ENCODE measurements at places on chromosomes 3 and 15.

- peak; percentile 67 for DNase-seq
Observed at GRCh38 chr3:51982352-51982837, 940 bp upstream of the ACY1 start.

GRCh38 chr3:41141433-41142167 is 57.7 kb upstream of the CTNNB1 start:
- no peak for DNase-seq

DNA sequence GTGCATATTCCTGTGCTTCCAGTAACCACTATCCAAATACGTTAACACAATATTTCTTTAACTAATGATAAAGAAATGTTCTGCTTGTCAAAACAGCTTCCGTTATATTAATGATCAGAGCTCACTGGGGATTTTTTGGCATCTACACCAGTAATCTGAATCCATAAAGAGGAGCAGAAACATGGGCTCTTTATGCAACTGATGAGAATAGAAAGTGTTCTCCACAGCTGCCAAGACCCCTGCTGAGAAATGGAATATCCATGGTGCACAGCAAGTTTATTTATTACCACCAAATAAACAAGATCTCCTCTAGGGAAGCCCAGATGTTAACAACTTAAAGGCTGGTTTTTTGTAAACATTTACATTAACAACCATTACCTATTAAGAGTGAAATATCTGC is 54.5 kb downstream of the ALDH1A2 start:
- DNase-seq = no peak

DNA sequence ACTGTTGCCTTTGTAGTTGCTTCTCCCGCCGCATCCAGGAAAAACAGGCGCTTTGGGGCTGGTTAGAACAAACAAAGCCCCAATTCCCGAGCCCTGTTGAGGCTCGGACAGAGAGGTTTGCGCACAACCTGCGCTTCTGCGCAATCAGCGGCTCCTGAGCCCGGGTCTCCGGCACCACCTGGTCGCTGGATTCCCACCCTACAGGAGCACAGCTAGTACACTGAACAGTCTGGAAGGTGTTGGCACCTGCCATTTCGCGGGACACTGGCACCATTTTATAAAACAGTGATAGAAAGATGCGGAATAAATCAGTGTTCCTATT is 13.8 kb downstream of the ZIC4 start:
- DNase-seq = no peak

DNA sequence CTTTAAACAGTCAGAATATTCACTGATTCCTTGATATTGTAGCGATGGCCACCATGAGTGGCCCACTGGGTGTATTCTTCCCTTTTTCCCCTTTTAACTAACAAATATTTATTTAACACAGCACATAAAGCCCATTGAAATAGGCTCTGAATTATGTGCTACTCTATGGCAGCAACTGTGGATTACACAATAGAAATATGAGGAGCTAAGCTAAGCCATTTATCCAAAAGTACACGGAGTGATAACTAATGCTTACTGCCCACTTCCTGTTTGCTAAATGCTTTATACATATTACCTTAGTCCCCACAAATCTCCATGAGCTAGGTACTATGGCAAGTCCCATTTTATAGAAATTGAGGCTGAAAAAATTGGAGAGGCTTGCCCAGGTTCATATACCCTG is 17.9 kb downstream of the ILDR1 start:
- no peak for DNase-seq

- no peak for DNase-seq
Observed at GRCh38 chr3:191197761-191198306, 1.2 kb upstream of the OSTN start.

GRCh38 chr3:60992395-60992794 is 258.9 kb downstream of the FHIT start:
- DNase-seq = no peak

DNA sequence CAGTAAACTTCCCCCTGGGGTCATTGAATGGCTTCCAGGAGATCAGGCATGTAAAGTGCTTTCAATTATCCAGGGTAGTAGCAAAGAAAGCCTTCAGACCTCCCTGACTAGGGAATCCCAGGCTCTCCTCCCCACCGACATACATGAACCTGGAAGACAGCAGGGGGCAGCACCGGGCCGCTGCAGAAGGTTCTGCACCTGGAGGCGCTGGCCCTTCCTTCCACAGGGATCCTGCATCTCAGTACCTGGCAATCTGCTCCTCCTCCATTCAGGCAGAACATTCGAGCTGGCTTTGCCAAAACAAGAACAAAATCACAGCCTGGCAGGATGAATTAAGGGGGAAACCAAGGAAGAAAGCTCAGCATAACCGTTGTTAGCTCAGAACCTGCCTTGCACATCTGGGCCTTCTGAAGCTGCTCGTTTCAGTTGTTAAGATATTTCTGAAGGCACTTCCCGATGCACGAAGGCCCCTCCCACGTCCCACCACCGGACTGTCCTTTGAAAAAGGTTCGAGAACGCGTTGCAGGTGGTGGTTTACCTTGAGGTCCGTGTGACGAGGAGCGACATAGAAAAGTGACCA is 237.7 kb downstream of the SLCO3A1 start:
- DNase-seq = no peak

- no peak for DNase-seq
Observed at GRCh38 chr3:124601190-124601589, 129.1 kb upstream of the UMPS start.

DNA sequence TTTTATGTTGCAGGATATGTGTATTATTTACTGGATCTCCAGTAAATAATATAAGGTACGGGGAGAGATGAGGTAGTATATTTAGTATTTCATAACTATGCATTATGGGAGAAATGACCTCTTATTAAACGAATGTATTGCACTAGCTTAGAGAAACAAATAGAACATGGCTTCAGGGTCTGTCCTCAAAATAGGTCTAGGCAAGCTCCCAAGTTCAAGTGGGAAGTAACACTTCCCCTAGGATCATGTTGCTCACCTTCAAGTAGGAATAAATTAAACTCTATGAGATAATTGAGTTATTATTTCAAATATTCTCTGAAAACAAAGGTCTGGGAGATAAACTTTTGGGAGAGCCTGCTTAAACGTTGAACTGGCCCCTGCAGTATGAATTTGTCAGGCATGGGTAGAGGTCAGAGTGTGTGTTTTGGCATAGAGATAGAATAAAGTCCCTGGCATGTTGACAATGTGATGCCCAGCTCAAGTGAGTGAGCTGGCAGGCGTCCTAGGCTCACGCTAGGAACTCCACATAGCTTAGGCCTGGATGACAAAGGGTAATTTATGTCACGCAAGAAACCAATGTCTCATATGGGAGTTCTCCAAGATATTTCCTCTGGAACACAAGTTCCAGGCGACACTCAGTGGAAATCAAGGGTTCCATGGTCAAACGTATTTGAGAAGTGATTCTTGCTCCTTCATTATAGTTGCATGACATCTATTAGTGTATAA is 236.8 kb downstream of the CACNA2D3 start:
- DNase-seq = peak; percentile 51

DNA sequence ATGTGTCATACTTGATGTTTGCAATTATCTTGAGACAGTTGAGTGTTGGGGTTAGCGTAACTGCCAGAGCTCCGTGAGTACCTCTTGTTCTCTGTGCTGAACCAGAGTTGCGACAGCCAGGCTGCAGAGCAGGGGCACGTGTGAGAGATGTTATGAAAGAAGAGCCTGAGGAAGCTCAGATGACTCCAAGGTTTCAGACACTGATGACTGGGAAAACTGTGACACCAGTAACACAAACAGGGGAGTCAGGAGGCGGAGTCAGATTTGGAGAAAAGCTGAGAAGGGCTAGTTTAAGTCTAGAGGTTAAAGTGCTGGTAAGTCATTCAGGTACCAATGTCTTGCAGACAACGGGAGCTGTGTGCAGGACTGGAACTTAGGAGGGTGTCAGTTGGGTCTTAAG is 45.0 kb downstream of the BLM start:
- DNase-seq = no peak

GRCh38 chr15:69789648-69790393 is 307.9 kb downstream of the TLE3 start:
- no peak for DNase-seq

- DNase-seq = no peak
Observed at GRCh38 chr3:169365993-169366915, 297.3 kb downstream of the MECOM start.

GRCh38 chr15:52557274-52557641 is 11.6 kb downstream of the ARPP19 start:
- no peak for DNase-seq

- peak; percentile 62 for DNase-seq
Observed at GRCh38 chr3:56702490-56703315, 19.6 kb upstream of the TASOR start.

GRCh38 chr15:80503319-80503952 is 99.3 kb downstream of the ARNT2 start:
- no peak for DNase-seq

DNA sequence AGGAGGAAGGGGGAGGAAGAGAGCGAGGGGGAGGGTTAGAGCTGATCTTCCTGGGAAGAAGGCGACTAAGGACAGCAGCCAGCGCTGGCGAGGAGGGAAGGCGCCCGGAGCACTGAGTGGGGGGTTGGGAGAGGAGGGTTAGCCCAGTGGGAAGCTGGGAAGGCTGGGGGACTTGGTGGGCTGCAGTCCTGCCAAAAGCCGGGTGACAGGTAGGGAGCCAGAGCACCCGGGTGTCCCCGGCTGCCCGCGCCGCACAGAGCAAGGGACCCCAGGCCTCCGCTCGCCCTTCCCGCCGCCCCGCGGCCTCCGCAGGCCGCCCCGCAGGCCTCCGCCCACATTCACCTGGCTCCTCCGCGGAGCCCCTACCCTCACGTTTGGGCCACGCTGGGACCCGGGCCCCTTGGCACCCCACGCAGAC is 448 bp downstream of the SLC12A8 start:
- no peak for DNase-seq

DNA sequence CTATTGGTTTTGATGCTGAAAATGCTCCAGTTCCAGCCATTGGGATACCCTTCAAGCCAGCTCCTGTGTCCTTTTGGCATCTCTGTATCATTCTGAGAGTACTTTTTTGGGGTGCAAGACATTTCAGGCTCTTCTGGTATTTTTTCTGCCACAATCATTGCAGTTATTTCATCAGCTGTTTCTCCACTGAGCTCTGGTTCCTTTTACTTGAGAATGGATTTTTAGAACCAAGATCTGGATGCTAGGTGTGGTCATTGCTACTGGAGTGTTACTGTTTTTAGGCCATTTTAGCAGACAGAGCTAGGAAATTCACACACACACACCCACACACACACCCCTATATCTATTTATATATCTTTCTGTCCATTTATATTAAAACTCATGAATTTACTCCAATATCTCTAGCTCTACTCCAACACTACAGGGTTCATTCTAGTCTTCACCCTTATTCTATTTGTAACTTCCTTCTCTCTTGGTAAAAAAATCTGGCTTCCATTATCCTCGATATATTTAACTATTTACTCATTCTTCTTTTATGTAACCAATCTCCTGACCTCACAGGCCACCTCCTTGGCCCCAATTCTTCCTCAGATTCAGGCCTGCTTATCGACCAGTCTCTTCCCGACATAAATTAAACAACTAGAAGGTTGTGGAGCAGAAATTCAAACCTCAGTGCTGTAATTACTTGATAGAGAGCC is 17.0 kb downstream of the SLC35G2 start:
- no peak for DNase-seq

DNA sequence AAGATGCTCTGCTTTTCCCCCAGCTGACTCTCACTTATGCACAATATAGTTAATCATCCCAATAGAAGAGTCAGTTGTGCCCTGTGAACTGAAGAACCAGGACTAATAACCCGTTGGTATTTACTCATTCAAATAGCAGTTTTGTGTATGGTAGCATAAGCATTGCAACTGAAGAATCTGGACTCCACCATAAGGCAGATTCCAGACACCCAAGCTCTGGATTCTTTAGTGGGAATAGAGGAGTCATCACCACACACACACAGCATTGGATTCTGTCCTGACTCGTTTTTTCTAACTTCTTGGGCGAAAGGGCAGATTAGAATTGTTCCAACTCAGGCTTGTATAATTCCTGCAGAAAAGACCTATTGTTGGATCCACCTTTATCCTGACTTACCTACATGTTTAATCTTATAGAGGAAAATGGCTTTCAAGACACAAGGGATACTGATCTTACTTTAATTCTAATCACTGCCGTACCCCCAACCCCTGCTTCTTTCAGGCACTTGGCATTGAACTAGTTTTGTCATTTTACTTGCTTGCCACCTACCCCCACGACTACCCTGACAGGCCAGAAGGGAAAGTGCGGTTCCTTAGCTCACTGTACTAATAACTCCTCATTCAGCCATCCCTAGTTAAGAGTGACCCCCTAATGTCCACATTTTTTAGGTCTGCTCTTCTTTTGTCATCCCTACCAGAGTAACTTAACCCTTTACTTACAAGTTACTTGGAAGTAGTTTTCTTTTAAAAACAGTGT is 42.3 kb downstream of the NKIRAS1 start:
- DNase-seq = no peak

DNA sequence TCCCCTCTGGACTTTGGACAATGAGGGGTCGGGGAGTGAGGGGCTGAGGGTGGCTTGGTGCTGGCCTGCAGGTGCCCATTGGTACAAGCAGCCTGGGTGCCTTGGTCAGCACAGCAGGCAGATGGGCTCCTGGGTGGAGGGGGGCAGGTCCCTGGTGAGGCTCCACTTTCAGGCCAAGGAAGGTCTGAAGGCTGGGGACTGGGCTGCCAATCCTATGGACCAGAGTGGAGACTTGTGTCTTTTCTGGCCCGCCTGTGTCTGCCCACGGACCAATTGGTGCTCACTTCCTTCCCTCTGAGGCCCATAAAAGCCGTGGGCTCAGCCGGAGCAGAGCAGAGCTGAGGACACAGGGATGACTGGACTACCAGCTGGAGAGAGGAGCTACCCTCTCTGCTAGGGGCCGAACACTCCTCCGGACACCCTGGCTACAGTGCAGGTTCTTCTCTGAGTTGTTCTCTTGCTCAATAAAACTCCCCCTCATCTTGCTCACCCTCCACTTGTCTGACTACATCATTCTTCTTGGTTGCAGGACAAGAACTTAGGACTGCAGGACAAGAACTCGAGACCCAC is 31.9 kb upstream of the IREB2 start:
- DNase-seq = no peak

- no peak for DNase-seq
Observed at GRCh38 chr3:66270701-66271100, 49.9 kb downstream of the SLC25A26 start.

DNA sequence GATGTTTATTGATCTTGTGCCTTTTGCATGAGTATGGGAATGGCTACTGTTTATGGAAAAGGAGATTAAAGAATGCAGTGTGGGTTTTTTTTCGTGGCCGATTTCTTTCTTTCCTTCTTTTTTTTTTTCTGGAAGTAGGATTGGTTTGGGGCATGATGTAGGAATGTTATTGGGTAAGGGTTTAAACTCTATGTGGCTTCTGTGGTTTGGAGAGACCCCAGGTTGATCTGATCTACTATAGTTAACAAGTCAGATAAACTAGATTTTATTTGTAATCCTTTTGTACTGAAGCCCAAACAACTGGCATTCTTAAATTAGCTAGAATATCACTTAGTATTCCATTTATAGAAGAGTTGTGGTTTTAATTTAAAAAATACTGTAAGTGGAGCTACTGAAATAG is 304.8 kb downstream of the LPP start:
- no peak for DNase-seq
